Tibial artery (tissue), 4 donors: ENCODE measurements at places on chromosomes 1 and 21.

DNA sequence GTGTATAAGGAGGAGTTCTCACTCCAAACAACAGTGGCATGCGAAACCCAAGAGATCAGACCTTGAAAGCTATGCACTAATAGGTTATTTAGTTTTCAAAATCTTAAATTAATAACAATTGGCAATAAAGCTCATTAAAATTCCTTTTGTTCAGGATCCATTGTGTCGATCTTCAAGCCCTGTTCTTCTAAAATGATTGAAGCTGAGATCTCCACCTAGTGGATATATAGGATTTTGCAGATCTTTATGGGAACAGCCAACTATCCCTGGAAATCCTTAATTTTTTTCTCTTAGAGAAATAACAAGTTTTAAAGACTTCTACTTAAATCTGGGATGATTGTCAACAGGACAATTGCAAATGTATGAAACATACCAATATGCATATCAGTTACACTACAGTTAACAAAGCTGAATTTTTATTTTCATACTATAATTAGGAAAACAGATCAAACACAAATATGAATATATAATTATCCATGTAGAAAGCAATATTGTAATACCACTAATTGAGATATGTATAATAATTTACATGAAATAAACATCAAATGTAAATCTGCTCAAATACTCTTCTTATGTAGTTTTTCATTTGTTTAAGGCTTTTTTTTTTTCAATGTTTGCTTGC lies 43.3 kb downstream of the LRRC53 start:
- no peak for DNase-seq

- DNase-seq = no peak
Observed at GRCh38 chr1:50973255-50973654, 3.2 kb downstream of the CDKN2C start.

GRCh38 chr1:161218301-161219077 lies 3.4 kb downstream of the FCER1G start:
- no peak for DNase-seq

GRCh38 chr1:175209493-175209921 lies 16.9 kb upstream of the KIAA0040 start:
- DNase-seq = no peak

GRCh38 chr1:7471836-7472235 lies 299.3 kb upstream of the VAMP3 start:
- DNase-seq = no peak

DNA sequence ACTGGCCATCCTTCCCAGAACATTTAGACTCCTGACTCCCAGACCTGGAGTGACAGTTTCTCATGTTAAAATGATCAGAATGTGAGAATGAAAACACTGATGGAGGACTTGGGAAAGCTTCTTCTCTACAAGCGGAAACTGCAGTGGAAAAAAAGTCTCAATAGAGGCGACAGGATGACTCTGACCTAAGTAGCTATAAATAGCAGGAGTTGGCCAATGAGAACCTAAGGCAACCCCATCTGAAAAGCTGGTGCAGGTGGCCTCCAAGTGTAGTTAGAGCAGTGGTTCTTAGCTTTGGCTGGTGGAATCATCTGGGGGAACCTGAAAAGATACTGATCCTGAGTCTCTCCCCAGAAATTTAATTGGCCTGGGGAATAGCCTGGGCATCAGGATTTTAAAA lies 44.2 kb upstream of the EXOSC10 start:
- DNase-seq = no peak

GRCh38 chr1:33128781-33129180 lies 47.8 kb downstream of the AZIN2 start:
- DNase-seq = no peak
